ENCODE measurements at places on chromosomes 6 and 20.
A peak's percentile ranks its signal among the peaks of the same experiment; 100 is the strongest.

DNA sequence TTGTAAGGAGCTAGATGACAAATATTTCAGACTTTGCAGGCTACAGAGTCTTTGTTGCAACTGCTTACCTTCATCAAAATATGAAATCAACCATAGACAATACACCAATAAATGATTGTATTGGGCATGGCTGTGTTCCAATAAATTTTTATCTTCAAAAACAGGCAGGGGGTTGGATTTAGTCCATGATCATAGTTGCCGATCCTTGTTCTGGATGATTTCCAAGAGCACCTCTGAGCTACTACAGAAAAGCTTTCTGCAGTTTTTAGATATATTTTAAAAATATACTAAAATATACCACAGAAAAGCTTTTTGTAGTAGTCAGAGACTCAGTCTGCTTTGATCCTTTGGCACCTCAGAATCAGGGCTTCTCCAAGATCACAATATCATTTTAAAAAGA lies 145.0 kb downstream of the HTR1B start:
- no peak for DNase-seq

DNA sequence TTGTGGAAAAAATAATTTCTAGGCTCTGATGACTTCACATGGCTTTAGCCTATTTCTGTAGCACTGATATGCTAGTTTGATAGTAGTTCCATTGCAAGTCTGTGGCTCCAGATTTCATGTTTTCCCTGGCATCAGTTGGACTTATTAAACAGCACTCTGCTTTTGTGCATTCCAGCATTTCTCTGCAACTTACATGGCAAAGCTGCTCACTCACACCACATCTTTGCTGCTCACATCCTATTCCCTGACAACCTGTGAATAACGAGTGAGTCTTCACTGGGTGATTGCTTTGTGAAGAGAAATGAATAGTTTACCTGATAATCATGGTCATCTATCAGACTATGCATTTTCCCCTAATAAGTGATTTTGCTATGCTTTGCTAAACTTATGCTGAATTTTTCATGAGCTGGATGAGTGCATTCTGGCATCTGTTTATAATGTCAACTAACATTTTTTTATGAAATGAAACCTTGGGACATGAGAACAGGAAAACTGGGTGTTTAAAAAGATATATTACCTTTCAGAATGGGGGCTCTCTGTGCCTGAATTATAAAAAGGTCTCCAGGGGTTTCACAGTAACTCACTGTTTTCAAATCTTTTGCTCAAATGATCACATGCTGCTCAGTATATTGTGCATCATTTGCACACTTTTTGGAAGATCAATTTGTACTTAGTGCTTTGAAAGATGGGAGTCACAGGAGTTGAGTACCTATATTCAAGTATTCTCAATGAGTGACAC lies 301.8 kb downstream of the TBC1D32 start:
- no peak for DNase-seq

GRCh38 chr6:63471654-63472053 lies 100.6 kb upstream of the LOC128125822 start:
- no peak for DNase-seq

DNA sequence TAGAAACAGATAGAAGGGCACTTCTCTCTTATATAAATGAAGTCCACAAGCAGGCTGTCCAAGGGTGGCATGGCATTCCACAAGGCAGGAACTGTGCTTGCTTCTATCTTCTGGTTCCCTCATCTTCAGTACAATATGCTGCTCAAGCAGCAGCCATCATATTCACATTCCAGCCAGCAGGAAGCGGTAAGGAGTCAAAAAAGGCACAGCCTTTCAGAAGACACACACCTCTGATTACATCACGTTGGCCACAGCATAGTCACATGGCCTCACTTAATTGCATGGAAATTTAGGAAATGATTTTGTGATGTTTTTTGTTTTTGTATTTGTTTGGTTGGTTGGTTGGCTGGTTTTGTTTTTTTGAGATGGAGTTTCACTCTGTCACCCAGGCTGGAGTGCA lies 19.0 kb downstream of the REM1 start:
- no peak for DNase-seq

GRCh38 chr6:132511210-132511830 lies 1.6 kb downstream of the STX7 start:
- no peak for DNase-seq

GRCh38 chr20:49276161-49276960 lies 1.5 kb downstream of the ZNFX1 start:
- no peak for DNase-seq

DNA sequence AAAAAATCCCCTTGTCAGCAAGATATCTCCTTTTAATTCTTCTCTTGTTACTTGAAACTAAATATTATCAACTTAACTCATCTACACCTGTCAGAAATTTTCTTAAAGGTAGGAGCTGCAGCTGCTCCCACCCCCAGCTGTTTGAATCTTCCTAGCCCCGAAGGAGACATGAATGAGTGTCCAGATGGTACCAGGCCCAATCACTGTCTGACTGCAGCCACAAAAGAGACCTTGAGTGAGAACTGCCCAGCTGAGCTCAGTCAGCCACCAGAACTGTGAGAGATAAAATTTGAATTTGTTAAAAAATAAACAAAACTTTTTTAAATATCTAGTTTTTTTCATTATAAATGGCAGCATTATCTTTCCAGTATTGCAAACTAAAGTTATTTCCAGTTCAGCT lies 84.7 kb downstream of the PRSS35 start:
- DNase-seq = no peak

GRCh38 chr6:46637145-46637544 lies 15.5 kb downstream of the CYP39A1 start:
- no peak for DNase-seq

GRCh38 chr6:11744753-11745152 lies 33.9 kb downstream of the ADTRP start:
- DNase-seq = no peak

DNA sequence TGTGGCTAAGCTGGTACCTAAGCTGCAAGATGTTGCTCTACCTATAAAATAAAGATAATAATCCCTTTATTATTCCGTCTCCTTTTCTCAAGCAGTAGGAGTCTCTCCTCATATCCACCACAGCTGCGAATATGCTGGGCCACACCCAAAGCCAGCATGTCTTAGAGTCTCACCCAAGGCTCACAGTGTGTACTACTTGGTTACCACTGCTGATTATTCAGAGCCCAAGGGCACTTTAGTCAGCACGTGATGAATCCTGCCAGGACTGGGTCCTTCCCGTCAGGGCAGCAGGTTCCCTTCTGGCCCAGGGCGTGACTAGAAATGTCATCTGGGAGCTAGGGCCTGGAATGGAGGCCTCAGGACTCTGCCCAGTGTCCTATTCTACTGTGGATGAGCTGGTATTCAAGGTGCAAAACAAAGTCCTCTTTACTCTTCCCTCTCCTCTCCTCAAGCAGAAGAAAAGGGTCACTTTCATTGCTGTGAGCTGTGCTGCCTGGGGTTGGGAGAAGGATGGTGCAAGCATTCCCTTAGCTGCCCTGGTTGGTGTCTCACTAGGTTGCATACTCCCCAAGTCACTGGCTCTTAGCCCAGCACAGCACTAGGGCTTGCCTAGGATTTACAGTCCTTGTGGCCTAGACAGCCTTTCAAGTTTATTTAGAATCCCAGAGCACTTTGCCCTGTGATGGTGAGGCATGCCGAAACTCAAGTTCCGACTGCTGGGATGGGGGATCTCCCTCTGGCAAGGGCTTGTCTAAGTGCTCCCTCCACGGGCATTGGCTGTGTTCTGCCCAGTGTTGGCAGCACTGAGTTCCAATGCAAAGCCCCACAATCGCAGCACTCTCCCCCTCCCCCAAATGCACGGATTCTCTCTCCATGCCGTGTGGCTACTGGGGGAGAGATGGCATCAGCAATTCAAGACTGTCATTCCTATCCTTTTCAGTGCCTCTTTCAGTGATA lies 320.2 kb downstream of the BTBD9 start:
- DNase-seq = no peak

- DNase-seq = no peak
Measured at GRCh38 chr6:117298941-117299340, 33.6 kb downstream of the VGLL2 start.

DNA sequence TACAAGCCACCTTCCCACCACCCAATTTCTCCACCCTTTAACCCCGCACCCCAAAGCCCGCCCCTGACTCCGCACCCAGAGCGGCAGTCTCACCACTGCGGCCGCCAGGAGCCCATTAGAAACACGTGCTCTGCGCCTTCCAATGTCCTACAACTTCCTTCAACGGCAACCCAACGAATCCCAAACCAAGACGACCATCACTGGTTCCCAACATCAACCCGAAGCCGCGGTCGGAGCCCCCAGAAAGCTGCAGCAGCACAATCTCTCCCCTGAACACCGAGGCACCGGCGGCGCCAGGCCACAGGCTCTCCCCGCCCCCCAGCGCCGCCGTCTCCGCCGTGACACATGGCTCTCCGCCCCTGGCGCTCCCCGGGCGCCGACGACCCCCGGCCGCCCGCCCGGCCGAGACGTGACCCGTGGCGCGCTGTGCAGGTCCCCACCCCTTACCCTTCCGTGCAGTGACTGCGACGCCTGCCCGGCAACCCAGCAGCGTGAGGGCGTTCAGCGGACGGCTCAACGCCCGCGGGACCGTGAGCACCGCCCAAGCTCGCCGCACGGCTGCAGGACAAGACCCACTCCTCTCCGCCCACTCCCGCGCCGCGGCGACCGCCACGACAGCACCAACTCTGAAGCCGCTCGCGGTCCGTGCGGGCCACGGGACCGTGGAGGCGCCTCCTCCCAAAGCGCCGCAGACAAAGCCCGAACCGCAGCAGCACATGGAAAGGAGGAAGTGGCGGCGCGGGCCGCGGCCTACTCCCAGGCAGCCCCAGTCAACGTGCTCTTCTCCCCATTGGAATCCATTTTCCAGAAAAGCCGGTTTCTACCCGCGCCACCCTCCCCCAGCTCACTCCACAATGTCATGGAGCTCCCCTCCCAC lies 551 bp downstream of the SYNCRIP start:
- DNase-seq = no peak

DNA sequence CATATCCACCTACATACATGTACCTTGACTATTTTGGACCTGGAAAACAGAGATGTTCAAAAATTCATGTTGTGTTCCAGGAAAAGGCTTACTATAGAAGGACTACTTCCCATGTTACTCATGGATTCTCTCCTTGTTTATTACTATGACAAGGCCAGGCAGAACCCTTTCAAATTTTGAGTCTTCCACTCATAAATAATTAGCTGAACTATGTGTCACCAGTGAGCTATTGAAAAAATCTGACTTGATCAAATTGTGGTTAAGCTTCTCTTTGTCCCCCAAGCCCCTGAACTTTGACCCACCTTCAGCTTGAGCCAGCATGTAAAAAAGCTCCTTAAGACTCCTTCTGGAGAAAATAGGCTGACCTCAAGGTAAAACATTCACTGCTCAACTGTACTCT lies 1142.8 kb upstream of the EYS start:
- no peak for DNase-seq

GRCh38 chr6:154218787-154219186 lies 137.8 kb downstream of the IPCEF1 start:
- no peak for DNase-seq

DNA sequence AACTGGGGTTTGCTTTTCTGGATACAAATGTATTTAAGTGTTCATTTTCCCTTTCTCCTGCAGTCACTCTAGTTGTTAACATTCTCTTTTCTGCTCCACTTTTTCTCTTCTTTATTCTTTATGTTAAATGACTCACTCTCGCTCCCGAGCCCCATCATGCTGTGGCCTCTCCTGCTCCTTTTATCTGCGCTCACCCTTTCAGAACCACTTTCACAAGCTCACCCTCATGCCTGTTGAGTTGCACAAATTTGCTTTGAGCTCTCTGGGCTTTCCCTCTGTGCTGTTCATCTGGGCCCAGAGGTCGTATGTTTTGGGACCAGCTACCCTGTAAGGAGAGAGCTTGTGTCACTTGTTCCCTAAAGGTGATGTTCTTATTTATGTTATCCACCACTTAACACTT lies 98.1 kb upstream of the ASCC3 start:
- no peak for DNase-seq

- no peak for DNase-seq
Measured at GRCh38 chr6:89067796-89068195, 12.8 kb upstream of the PNRC1 start.

DNA sequence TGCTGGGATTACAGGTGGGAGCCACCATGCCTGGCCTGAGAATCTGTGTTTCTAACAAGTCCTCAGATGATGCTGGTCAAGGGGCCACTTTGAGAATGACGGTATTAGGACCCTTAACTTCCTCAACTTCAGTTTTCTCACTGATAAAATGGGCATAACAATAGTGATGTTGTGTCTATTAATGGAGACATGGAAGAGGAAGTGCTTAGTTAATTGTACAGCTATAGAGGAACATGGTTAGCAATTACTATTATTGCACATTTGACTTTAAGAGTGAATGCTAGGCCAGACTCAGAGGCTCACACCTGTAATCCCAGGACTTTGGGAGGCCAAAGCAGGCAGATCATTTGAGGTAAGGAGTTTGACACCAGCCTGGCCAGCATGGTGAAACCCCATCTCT lies 12.7 kb downstream of the DPPA5 start:
- no peak for DNase-seq

DNA sequence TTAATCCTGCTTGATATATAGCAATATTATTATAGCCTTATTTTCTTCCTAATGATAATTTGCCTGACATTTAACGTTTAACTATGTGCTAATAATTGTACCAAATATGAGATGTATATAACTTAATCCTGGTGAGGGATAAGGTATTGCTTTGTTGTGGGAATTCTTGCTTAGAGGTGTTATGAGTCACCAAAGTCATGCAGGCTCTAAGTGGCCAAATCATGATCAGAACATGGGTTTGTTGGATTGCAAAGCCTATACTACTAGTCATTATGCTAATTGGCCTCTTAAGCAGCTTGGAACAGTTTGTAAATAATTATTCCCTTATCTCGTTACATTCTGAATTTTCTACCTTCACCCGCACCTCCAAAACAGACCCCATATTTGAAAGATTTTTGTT lies 21.9 kb upstream of the C6orf141 start:
- DNase-seq = no peak

- no peak for DNase-seq
Measured at GRCh38 chr20:59159091-59159490, 4.5 kb upstream of the ZNF831 start.

GRCh38 chr20:48620507-48621375 lies 207.1 kb downstream of the PREX1 start:
- peak; percentile 94 for DNase-seq

DNA sequence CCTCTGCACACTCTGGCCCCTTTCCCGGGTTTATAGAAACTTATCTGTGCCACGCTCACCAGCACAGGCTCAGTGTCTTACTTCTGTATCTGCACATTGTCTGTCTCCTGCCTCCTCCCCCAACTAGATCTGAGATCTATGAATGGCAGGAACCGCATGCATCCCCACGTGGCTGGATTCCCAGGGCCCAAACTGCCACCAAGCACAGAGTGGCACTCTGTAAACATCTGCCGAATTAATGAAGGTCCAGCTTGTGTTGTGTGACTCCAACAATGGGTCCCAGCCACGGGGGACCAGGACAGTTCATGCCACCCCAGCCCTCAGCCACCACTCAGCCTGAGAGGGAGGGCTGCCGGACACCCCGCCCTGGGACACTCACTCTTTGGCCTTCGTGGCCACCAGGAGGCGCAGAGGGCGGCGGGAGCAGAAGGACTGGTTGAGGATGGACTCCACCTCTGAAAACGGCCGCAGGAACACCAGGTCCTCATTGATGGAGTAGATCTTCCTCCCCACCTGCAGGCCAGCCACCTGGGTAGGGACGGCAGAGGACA lies 171.1 kb downstream of the PREX1 start:
- no peak for DNase-seq
